H9 (cell line): ENCODE measurements at places on chromosomes 6 and 20. TPM values are rescaled to one million over a fixed set of nuclear protein-coding genes. Genes with fewer than 3 reads are reported as not detected.

GRCh38 chr6:21166754-21167153, 426.8 kb upstream of the SOX4 start:
- no peak for DNase-seq

Gene TNFRSF6B
- total RNA-seq, result 0.86 TPM in 1 of 2 replicates, not detected in the other

Gene SIGLEC1
- not detected in 2 replicates for total RNA-seq

Gene ASIP
- not detected in 2 replicates for total RNA-seq

GRCh38 chr20:2524709-2525506, 11.5 kb upstream of the TMC2 start:
- peak; percentile 57 for DNase-seq

Gene RBBP9
- total RNA-seq, result 12.0 TPM in 2 replicates

DNA sequence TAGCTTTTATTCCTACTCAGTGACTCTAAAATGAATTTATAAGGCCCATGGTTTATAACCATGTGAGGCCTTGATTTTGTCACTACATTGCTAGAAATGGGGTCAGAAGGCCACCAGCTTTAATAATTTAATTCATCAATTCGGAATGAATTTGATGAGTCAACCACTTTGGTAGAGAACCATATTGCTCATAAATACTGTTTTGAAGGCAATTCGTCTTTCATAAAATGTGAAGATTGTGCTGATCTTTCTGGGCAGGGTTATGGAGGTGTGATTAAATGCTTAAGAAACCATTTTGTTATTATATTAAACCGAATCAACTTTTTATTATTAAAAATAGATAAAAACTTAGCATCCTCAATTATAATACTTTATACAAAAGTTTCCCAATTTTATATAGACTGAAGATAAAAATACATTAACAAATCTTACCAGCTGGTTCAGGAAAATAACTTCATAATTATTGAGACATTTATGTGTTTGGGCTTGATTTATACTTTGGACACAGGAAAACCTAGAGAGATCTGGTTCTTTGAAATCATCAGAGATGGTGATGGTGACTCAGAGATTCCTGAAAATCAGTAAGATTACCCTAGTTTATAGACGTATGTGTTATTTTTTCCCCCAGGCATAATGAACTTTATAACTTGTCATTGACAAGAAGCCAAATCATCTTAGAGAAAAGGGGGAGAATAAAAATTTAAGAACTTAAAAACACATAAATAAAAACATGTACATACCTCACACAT, 10.6 kb downstream of the HCRTR2 start:
- no peak for DNase-seq

Gene CLPSL2
- total RNA-seq, result 4.4 and 6.0 TPM in 2 replicates

DNA sequence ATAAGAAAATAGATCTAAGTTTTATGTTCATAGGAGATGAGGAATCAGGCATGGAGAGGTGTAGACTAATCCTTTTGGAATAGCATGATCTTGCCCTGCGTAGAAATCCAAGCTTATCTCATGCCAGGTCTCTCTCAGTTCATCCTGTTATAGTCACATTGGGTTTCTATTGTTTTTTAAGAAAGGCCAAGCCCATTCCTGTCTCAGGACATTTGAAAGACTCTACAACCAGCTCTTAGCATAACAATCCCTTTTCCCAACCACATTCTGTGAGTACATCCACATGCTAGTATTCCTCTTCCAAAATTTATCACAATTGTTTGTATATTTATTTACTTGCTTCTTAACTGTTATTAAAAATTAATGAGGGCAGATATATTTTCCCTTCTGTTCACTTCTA, 130.3 kb downstream of the MMUT start:
- no peak for DNase-seq

GRCh38 chr6:163391985-163392384, 22.5 kb upstream of the QKI start:
- DNase-seq, result no peak

Gene IL17F
- not detected in 2 replicates for total RNA-seq

GRCh38 chr6:151683381-151683780, 124.1 kb upstream of the ESR1 start:
- DNase-seq, result no peak

Gene HCRTR2
- total RNA-seq, result not detected in 2 replicates

DNA sequence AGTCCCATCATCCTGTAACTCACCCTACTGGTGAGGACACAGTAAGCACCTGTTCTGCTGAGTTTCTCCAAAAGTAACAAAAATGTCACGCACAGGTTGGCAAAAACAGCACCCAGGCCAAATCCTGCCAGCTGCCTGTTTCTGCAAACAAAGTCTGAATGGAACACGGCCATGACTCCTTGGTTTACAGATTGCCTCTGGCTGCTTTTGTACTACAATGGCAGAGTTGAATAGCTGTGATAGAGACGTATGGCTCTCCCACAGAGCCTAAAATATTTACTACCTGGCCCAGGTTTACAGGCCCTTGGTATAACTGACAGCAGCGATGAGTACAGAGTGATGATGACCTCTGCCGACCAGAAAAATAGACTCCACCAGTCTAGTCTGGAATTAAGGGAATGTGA, 52.6 kb downstream of the CNKSR3 start:
- DNase-seq, result no peak

Gene ZNF512B
- 43.8 and 46.0 TPM in 2 replicates for total RNA-seq

Gene PDYN
- total RNA-seq, result 0.59 and 0.63 TPM in 2 replicates

DNA sequence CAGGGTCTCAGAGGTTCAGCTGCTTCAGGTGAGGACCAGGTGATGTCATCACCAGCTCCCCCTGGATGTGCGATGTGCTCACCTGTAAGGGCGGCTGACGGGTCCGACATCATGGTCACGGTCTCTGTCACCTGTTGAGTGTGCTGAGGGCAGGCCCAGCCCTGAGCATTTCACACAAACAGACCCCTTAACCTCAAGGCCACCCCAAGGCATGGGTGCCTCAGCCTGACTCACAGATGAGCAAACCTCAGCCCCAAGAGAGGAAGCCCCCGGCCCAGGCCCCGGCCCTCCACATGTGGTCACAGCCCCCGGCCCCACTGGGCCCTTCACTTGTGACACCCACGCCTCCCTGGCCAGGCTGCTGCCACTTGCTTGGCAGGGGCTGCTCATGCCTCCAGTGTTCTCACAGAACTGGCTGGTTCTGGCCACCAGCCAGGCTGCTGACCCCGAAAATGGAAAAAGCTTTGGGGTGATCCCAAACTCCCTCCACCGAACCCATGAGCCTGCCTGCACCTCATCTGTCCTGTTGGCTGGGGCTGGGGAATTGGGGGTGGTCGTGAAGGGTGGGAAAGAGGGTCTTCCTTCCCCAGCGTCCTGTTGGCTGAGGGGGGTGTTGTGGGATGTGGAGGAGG, 33.3 kb downstream of the PRR18 start:
- DNase-seq, result no peak

DNA sequence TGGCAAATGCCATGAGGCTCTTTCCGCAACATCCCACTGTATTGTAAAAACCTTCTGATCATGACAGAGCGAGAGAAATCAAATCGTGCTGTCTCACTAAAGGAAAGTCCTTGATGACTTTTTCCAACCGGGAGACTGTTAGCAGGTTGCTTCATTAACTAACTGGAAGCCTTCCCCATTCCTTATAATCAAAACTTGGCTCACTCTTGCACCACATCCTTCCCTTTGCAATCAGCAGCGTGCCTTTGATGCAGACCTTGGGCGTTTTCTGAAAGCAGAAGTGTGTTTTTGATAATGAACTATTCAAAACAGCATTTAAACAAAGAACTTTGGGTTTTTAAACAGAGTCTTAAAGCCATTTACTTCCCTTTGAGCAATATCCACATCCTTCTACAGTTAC, 96.2 kb upstream of the CNR1 start:
- DNase-seq, result no peak

Gene ENPP4
- total RNA-seq, result 2.9 and 3.2 TPM in 2 replicates

DNA sequence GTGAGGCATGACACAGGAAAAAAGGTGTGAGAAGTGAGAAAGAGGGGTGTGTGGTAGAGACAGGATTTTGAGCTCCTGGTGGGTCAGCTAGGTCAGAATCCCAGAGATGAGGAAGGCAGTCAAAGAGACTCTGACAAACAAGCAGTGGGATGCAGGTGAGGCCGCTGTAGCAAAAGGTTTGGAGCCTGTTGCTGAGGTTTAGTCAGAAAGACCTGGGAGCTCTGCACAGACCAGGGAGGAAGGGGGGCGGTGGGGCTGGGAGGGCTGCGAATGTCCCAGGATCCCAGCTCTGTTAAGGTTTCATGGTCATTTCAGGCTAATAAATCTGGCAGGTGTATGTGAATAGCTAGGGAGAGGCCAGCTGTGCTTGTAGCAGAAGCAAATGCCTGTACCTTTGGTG, 373.9 kb upstream of the SYNCRIP start:
- DNase-seq, result no peak

Gene PAX1
- not detected in 2 replicates for total RNA-seq

GRCh38 chr6:157230910-157231309, 92.4 kb downstream of the TMEM242 start:
- no peak for DNase-seq

DNA sequence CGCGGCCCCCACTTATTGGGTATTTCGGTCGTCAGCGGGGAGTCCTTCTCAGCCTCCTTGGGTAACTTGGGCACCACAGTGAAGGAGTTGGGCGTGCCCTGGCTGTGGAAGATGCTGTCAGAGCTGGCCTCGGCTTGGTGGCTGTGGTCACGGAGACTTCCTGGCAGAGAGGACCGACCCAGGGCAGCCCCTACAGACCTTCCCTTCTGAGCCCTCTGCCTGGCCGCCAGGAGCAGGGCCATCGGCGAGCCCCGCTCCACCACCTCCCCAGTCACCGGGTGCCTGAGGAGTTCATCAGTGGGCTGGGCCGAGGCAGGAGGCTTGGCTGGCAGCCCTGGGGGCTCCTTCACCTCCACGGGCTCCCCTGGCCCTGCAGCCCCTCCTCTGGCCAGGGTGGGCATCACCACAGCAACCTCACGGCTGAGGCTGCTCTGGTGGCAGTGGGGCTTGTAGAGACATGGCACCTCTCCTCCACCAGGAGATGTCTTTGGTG, 37.2 kb downstream of the C6orf132 start:
- DNase-seq, result no peak

GRCh38 chr6:91088515-91088914, 501.6 kb upstream of the MAP3K7 start:
- DNase-seq, result no peak

Gene TNNC2
- 3.1 and 4.6 TPM in 2 replicates for total RNA-seq

GRCh38 chr6:97059473-97059872, 134.9 kb downstream of the KLHL32 start:
- DNase-seq, result no peak

DNA sequence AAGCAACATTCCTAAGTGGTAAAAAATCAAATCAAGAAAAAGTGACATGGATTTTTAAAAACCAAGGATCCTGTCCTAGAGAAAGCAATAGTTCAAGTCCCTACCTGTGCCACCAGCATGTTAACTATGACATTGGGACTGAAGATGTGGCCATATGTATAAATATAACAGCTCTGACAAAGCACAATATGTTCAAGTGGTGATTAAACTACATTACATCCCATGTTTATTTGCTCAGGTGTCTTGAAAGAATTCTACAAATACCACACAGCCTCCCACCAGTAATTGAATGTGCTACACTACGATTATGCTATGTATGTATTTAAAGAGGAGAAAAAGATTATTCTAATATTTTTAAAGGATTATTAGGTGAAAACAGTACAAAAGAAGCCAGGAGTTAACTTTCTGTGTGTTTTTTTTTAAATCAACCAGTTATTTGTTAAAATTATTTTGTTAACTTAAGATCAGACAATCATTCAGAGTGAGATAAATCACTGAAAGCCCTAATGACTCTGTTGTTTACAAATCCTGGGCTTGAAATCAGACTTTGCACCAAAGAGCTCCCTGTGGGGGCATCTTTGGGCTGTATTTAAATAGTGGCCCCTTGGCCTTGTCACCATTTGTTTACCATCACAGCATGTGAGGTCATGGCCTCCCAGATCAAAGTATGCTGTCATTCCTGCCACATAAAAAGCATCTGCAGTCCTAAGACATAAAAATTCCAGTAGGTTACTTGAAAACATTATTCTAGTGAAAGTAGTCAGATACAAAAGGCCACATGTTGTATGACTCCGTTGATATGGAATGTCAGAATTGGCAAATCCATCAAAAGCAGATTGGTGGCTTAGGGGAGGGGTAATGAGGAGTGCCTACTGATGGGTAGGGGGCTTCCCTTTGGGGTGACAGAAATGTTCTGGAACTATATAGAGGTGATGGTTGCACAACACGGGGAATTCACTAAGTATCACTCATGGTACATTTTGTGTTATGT, 17.1 kb downstream of the TTLL2 start:
- no peak for DNase-seq

GRCh38 chr20:60168963-60169362, 210.7 kb downstream of the CDH26 start:
- no peak for DNase-seq

Gene SYTL3
- 0.09 and 0.20 TPM in 2 replicates for total RNA-seq

DNA sequence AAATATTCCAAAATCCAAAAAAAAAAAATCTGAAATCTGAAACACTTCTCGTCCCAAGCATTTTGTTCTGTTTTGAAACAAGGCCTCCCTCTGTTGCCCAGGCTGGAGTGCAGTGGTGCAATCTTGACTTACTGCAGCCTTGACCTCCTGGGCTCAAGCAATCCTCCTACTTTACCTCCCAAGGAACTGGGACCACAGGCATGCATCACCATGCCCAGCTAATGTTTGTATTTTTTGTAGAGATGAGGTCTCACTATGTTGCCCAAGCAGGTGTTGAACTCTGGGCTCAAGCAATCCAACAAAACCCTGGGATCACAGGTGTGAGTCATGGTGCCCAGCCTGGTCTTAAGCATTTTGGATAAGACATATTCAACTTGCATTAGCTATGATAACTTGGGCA, 13.6 kb downstream of the SESN1 start:
- DNase-seq, result no peak

Gene WFDC10A
- not detected in 2 replicates for total RNA-seq

DNA sequence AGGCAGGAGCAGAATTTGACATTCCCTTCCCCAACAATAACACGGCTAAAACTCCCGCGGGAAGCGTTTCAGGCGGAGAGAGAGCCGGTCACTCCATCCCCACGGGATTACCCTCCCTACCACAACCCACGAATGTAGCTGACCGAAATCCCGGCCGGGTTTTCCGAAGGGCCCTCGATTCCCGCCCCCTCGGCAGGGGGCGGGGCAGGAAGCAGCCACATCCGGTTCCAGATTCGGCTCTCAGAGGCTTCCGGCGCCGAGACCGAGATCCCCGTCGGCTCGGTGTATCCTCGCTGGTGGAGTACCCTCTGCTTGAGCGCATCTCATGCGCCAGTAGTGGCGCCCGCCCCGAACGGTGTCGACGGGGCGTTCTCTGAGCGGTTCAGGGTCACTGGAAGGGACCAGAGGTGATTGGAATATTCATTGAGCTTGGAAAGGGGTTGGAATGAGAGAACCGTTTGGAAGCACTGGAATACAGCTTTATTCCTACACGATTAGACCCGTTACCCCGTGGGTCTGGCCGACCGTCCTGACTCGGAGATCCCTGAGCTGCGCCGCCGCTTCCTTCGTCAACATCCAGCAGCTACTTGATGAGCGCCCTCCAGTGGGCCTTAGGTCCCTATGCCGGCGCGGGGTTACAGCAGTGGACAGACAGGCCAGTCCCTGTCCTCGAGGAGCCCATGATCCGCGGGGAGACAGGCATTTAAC, 649 bp upstream of the RGL2 start:
- DNase-seq, result peak; percentile 87

- DNase-seq, result peak; percentile 46
Observed at GRCh38 chr6:150334790-150335783, 33.7 kb upstream of the IYD start.

- no peak for DNase-seq
Observed at GRCh38 chr6:21321531-21321930, 272.0 kb upstream of the SOX4 start.
